ENCODE measurements at places on chromosomes 5 and 9.

DNA sequence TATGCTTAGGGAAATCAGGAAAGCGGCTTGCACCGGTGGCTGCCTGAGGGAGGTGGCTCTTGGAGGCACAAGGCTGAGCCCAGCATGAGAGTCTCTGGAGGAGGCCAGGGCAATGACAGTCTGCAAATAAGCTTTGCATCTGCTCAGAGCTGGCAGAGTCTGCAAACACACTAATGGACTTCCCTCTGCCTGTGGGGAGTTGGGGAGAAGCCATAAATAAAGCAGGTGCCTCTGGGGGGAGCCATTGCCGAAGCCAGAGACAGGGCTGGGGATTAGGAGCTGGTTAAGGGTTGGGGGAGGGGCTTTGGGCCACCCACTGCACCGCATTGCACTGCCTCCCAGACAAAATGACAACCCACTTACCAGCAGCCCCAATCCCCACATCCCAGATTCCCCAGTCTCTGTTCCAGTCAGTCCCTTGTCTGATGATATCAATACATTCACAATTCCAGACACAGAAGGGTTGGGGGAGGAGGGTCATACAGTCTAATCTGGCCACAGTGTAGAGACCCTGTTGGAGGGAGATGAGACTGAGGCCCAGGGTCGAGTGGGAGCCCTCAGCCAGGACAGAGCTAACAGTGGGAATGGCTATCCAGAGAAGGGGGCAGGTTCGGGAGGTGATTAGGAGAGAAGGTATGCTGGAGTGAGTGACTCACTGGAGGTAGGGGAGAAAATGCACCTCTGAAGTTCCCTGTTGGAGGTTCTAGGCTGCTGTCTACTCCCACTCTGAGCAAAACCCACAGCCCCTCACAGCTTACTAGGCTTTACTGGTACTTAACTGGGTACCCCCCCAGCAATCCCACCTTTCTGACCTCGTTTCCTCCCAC, 53.7 kb downstream of the PAX5 start:
- DNase-seq, result no peak

DNA sequence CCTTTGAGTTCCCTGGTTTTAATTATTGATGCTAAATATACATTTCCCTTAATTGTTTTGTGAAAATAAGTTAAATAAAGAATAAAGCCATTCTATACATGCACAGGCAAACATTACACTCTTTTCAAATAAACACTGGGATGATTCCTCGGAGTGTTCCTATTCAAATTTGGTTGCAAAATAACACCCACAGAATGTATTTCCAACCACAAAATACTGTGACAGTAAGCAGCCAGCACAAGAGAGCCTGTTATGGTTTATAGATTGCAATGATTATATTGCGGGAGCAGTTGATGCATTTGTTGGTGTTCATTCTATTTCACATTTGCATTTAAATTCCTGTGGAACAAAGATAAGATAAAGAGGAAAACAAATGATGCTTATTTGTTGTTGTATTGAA, 632.6 kb upstream of the WWC1 start:
- peak; percentile 24 for DNase-seq

DNA sequence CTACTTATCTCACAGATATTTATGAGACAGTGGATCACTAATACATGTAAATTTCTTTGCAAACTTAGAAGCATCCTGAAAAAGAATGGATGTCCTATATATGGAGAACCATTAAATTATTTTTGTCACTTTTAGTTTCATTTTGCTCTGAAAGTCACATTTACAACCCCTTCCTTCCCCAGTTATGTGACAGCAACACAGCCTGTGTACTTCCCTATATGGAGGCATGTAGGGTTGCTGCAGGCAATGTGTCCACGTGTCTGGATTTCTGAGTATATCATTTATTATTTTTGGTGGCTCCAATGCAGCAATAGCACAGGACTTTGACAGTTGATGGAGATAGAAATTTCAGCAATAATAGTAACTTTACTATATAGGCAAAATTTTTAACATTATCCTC, 156.4 kb downstream of the ST8SIA4 start:
- no peak for DNase-seq

- DNase-seq, result no peak
Measured at GRCh38 chr5:127993476-127993875, 90.1 kb upstream of the SLC12A2 start.

DNA sequence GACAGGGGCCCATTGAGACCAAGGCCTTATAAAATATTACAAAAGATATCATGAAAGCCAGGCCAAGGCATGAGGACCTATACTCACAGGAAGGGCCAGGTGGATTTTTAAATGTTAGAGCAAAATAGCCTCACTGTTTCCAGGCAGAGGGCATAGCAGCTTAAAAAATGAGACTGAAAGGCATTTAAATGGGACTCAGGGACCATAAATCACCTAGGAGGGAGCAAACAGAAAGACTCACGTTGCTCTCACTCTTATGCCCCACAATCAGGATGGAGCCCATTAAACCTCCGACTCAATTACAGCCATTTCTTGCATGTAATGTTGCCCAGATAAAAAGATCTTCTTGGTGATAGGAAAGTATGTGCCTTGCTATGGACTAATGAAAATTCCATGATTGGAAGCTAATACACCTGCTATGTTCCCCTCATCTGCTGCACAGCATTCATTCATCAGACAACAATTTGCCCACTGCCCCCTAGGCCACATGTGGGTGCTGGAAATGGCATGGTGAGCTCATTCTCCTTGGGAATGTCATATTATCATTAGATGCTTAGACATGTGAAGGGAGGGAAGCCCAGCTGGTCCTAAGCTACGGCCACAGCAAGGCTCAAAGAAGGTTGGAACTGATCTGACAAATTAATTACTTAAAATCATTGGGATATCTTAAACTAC, 128.6 kb upstream of the GRIA1 start:
- DNase-seq, result no peak

GRCh38 chr5:37889612-37890317, 49.9 kb upstream of the GDNF start:
- DNase-seq, result peak; percentile 77

GRCh38 chr5:177366528-177367322, 9.0 kb downstream of the RGS14 start:
- peak; percentile 87 for DNase-seq

DNA sequence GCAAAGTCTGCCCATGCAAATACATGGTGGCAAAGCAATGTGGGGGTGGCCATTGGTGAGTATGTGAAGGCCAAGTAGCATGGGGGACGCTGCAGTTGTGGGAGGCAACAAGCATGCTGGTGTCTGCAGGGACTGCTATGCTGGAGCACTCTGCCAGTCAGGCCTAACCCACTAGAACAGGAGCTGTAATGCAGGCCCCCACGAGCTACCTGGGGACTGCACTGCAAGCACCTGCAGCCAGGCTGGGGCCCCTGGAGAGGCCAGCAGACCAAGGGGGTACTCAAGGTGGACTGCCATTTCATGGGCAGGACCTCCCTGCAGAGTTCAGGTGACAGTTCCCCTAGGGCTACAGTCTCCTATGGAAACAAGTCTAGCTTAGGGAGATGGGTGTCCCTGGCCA, 183.8 kb upstream of the PDE4D start:
- DNase-seq, result no peak

- no peak for DNase-seq
Measured at GRCh38 chr9:121865060-121865459, 213.6 kb downstream of the DAB2IP start.

GRCh38 chr9:136964171-136964689, 12.2 kb downstream of the LCN12 start:
- DNase-seq, result no peak

- no peak for DNase-seq
Measured at GRCh38 chr9:76218117-76218885, 175.9 kb downstream of the RFK start.

DNA sequence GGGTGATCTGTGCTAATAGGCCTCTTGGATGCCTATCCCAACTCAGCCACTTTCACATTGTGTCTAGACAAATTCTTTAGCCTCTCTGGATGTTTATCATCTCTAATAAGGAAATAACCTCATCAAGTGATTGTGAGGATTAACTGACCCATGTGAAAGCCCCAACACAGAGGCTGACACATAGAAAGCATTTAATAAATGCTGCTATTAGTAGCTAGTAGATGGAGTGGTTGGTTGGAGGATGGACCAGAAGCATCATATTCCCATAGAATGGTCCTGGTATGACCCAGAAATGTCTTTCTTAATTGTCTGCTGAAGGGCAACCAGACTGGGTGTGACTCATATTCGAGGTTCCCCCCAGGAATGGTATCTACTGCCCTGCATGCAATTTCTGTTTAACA, 124.4 kb downstream of the PIK3R1 start:
- DNase-seq, result peak; percentile 64

- peak; percentile 5 for DNase-seq
Measured at GRCh38 chr5:19534751-19535150, 453.2 kb downstream of the CDH18 start.

DNA sequence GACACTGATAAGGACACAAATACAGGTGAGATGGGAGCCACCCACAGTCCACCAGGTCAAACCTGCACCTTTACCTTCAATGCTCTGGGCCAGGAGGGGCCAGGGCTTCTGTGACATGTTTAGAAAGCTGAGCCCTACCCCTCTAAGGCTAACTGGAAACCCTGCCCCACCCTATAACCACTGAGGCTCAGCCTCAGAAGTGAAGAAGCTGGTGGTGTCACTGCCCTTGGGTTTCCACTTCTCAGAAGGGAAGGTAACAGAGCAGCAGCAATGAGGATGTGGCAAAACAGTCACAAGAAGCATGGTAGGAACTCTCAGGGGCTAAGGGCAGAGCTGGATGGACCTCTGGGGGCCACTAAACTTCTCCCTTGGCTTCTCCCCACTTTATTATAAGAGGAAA, 6.0 kb downstream of the PDGFRB start:
- no peak for DNase-seq

DNA sequence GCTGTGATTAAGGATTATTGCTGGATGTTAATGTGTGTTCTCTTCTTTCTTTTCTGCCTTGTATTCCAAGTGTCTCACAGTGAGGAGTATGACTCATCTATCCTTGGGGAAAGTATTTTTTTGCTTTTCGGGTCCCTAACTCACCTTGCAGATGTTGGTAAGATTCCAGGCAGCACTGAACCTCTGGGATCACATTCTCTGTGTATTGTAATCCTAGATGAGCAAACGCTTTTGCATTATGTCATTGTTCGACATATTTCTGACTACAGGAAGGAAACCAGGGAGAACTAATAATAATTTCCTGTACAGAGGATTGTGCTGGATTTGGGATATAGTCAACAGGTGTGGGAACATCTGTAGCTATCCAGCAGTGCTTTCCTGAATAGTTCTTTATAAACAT, 246.1 kb upstream of the TUT7 start:
- DNase-seq, result peak; percentile 38

GRCh38 chr5:170226129-170226615, 6.6 kb upstream of the C5orf58 start:
- DNase-seq, result no peak

- DNase-seq, result peak; percentile 85
Measured at GRCh38 chr5:17218353-17219005, 1.0 kb downstream of the BASP1 start.

GRCh38 chr5:167579693-167580055, 711.8 kb upstream of the WWC1 start:
- DNase-seq, result peak; percentile 63

DNA sequence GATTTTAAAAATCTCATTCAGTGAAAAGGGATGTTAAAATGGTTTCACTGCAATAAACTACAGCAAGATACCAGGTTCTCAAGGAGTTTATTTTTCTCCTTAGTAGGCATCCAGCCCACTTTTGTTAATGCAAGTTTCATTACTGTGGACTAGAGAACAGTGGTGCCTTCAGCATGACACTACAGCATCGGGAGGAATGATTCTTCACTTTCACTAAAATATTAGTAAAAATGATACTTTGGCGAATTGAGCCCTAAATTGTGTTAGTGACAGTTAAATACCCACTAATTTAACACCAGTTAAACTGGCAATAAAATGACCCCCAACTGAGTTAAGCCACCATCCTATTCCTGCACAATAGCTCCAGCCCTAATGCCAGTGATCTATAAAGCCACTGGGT, 152.2 kb upstream of the MPDZ start:
- no peak for DNase-seq

DNA sequence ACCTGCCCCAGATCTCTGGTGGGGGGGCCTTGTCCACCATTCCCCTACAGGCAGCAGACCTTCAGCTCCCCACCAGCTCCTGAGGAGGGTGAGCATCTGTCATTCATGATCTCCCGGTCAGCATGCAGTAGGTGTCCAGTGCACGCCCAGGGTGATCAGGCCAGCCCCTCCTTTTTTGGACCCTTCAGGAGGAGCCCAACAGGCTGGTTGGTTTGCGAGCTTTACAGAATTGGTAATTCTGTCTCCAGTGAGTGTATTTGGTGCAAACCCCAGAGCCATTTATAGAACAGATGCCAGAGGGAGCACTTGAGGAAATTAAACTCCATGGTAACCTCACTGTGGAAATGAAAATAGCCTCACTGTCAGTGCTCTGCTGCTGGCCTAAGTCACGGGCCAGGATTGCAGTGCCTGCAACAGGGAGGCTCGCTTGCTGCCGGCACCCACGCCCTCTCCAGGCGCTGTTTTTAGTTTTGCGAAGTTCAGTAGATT, 23.4 kb downstream of the WNK2 start:
- peak; percentile 54 for DNase-seq

- no peak for DNase-seq
Measured at GRCh38 chr5:63022403-63022802, 443.8 kb downstream of the LRRC70 start.

- peak; percentile 17 for DNase-seq
Measured at GRCh38 chr5:112419164-112419985, at the start of gene EPB41L4A. Gene EPB41L4A (minus strand): TSS chr5:112419277. CDS start chr5:112419039, 238 bp downstream.

DNA sequence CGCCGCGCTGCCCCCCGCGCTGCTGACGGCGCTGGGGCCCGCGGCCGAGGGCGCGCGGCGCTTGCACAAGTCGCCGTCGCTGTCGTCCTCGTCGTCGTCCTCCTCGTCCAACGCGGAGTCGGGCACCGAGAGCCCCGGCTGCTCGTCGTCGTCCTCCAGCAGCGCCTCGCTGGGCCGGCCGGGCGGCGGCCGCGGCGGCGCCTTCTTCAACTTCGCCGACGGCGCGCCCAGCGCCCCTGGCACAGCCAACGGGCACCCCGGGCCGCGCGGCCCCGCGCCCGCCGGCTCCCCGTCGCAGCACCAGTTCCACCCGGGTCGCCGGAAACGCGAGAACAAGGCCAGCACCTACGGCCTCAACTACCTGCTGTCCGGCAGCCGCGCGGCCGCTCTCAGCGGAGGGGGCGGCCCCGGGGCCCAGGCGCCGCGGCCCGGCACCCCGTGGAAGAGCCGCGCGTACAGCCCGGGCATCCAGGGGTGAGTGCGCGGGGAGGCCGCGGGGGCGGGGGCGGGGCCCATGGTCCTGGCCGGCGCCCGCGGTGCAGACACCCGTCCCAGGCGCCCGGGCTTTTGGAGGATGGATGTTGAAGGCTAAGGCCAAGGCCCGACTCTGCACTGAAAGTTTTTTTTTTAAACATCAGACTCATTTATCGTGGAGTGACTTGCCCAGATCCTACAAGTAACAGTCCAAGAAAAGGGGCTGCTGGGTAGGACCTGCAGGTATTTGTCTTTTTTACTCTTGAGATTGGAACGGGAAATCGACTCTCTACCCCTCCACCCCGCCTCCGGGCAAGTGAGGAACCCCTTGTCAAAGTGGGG, 1.2 kb downstream of the TENT4A start:
- no peak for DNase-seq

GRCh38 chr5:318931-319601, 2.4 kb upstream of the AHRR start:
- DNase-seq, result no peak

All from fibroblast of skin of scalp (primary cell).